ENCODE measurements at places on chromosomes 16 and 17.

- DNase-seq = peak; percentile 35
These were observed 565 bp downstream of the WDR45B start for GRCh38 chr17:82647593-82648164.

GRCh38 chr17:2755891-2756724 is 6.7 kb upstream of the CCDC92B start:
- DNase-seq = no peak

GRCh38 chr16:72836181-72836580 is 211.7 kb downstream of the ZFHX3 start:
- no peak for DNase-seq

DNA sequence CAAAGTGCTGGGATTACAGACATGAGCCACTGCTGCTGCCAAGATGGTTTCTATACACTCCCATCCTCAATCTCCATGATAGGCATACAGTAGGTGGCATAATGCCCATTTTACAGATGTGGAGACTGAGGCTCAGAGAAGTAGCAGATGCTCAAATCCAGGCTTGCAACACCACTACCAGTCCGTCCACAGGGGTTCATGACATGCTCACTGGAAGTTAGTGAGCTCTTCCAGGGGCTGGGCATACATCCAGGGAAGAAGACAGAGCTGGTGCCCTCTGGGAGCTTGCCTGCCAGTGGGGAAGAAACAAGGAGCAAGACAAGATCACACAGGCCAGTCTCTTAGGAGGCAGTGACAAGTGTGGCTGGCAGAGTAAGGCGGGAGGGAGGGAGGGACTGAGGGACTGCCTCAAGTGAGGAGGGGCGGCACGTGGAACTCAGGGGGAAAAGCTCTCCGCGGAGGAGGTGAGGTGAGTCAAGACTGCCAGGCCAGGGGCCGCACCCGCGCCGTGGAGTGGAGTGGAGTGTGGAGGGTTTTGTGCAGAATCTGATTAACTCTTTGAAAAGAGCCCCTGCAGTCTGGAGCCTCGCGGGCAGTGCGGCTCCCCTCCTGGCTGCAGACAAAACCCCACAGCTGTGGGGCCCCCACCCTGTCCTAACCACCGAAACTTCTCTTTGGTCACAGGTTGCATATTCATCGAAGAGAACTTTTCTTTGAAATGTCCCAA is 27.9 kb downstream of the SREBF1 start:
- peak; percentile 56 for DNase-seq

All from EH (cell line).